ENCODE measurements at places on chromosomes 7 and 10. TPM values are rescaled to one million over a fixed set of nuclear protein-coding genes. Genes with fewer than 3 reads are reported as not detected.

UCMA gene
- not detected for total RNA-seq

GLI3 gene
- 4.4 TPM for total RNA-seq

CALD1 gene
- total RNA-seq: 230 TPM

CHRM2 gene
- total RNA-seq: 0.06 TPM

PRLHR gene
- total RNA-seq: not detected

AKR1C4 gene
- total RNA-seq: not detected

- DNase-seq: peak; percentile 14
These were observed 18.4 kb upstream of the MACROH2A2 start for GRCh38 chr10:70034232-70034631.

GRCh38 chr7:80135309-80136104 is 876 bp downstream of the GNAI1 start:
- DNase-seq: peak; percentile 39

- DNase-seq: no peak
These were observed 1.7 kb downstream of the LRRN3 start for GRCh38 chr7:111092406-111093236.

- no peak for DNase-seq
These were observed 319 bp upstream of the MMD2 start for GRCh38 chr7:4959306-4959705.

DNA sequence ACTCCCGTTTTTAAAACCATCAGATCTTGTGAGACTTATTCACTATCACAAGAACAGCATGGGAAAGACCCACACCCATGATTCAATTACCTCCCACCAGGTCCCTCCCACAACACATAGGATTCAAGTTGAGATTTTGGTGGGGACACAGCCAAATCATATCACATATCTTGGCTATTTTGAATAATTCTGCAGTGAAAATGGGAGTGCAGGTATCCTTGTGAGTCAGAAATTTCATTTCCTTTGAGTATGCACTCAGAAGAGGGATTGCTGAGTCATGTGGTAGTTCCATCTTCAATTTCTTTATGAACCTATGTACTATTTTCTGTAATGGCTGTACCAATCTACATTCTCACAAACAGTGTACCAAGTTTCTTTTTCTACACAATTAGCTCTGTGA is 125.8 kb downstream of the ANKRD7 start:
- DNase-seq: no peak

DNA sequence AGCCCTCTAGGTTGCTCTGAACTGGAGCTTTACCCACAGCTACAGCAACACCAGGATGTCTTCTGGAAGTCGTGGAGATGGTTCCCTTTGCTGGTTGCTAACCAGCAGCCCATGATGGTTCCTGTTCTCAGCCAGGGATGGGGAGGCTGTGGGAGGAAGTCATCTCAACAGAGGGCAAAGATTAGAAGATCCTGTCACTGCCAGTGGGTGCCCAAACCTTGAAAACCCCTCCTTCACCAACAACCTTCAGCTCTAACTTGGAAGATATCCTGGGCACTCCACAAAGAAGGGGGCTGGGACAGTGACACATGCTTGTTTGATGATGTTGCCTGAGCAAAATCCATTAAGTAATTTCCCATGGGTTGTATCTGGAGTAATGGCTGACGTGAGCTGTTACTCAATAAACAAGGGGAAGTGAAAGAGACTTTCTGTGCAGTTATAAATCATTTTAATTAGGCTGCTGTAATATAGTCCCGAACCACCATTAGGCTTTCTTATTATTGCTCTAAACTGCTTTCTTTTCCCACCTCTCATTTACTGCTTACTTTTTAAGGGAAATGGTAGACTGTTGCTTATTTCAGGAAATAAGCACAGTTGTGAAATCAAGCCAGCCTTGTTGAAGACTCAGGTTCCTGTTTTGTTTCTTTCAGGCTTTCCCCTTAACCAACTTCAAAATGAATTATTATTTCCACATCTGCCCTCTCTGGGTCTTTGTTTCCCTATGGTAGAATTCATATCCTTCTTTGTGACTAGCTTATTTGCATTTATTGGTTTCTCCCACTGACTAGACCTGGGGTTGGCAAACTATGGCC is 124.8 kb downstream of the PPP1R17 start:
- peak; percentile 5 for DNase-seq

DNA sequence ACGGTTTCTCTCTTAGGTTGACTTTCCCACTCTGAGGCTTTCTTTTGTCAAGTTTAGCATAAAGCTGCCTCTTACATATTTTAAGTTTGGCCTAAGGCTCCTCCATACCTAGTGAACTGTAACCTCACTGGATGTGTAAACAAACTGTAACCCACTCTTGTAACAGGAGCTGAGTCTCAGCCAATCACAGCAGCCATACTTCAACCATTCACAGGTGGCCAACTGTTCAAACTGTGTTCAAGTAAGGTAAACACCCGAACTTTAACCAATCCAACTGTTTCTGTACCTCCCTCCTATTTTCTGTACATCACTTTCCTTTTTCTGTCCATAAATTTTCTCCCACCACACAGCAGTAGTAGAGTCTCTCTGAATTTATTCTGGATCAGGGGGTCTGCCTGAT is 7.7 kb upstream of the NRBF2 start:
- no peak for DNase-seq

- DNase-seq: peak; percentile 45
These were observed 369.8 kb downstream of the SDK1 start for GRCh38 chr7:3670898-3671297.
